Renal cortex interstitium (tissue), 15 donors: ENCODE measurements at places on chromosomes 11 and 22. TPM values are rescaled to one million over a fixed set of nuclear protein-coding genes. Genes with fewer than 3 reads are reported as not detected.

IL17REL gene
- polyA plus RNA-seq, result not detected

DTX4 gene
- 45.8 TPM for polyA plus RNA-seq

RFPL2 gene
- polyA plus RNA-seq, result 0.75 TPM

SEZ6L gene
- 0.30 TPM for polyA plus RNA-seq

ENTHD1 gene
- polyA plus RNA-seq, result not detected

WT1 gene
- polyA plus RNA-seq, result 194 TPM

PHETA2 gene
- 9.5 TPM for polyA plus RNA-seq

SLC6A5 gene
- 0.50 TPM for polyA plus RNA-seq

RASSF10 gene
- polyA plus RNA-seq, result 24.0 TPM

PLEKHB1 gene
- polyA plus RNA-seq, result 12.2 TPM

OR4C3 gene
- polyA plus RNA-seq, result not detected

RASGRP2 gene
- polyA plus RNA-seq, result 5.9 TPM

APOL3 gene
- polyA plus RNA-seq, result 14.7 TPM

ABCC8 gene
- 2.7 TPM for polyA plus RNA-seq

GAL3ST1 gene
- 33.0 TPM for polyA plus RNA-seq

EFCAB6 gene
- 5.7 TPM for polyA plus RNA-seq

MUC5AC gene
- polyA plus RNA-seq, result 0.01 TPM

OSBPL5 gene
- 17.8 TPM for polyA plus RNA-seq

HBG2 gene
- polyA plus RNA-seq, result 1,167 TPM

ASRGL1 gene
- 69.6 TPM for polyA plus RNA-seq

HORMAD2 gene
- 0.10 TPM for polyA plus RNA-seq

APOA1 gene
- polyA plus RNA-seq, result 150 TPM

NELL1 gene
- 1.7 TPM for polyA plus RNA-seq

ZBTB44 gene
- 63.3 TPM for polyA plus RNA-seq

PTPRCAP gene
- 1.3 TPM for polyA plus RNA-seq

CTSW gene
- 0.47 TPM for polyA plus RNA-seq

KCNJ1 gene
- 91.3 TPM for polyA plus RNA-seq

FAT3 gene
- 10.5 TPM for polyA plus RNA-seq

DNAJB7 gene
- polyA plus RNA-seq, result 0.31 TPM

OR6X1 gene
- polyA plus RNA-seq, result not detected

LDHAL6A gene
- polyA plus RNA-seq, result 1.0 TPM

CHID1 gene
- 125 TPM for polyA plus RNA-seq

SAA4 gene
- not detected for polyA plus RNA-seq

SPTBN2 gene
- polyA plus RNA-seq, result 54.1 TPM

CYP2D6 gene
- polyA plus RNA-seq, result 15.8 TPM

PDXP gene
- 20.5 TPM for polyA plus RNA-seq

PATE4 gene
- 0.08 TPM for polyA plus RNA-seq

OR5B17 gene
- polyA plus RNA-seq, result not detected

USP2 gene
- 14.2 TPM for polyA plus RNA-seq

OR8A1 gene
- 0.03 TPM for polyA plus RNA-seq

LRRN4CL gene
- polyA plus RNA-seq, result 1.3 TPM

MMP27 gene
- not detected for polyA plus RNA-seq

PKP3 gene
- 5.1 TPM for polyA plus RNA-seq

SCYL1 gene
- 58.0 TPM for polyA plus RNA-seq
